Lung microvascular endothelial cell (primary cell): ENCODE measurements at places on chromosomes 4 and X. TPM values are rescaled to one million over a fixed set of nuclear protein-coding genes. Genes with fewer than 3 reads are reported as not detected.

The OPRPN gene
- not detected in 2 replicates for total RNA-seq

The CORIN gene
- total RNA-seq = under 0.01 TPM in 2 replicates

The PDGFRA gene
- 0.20 and 0.44 TPM in 2 replicates for total RNA-seq

The SOWAHB gene
- not detected in 2 replicates for total RNA-seq

The WDFY3 gene
- total RNA-seq = 56.4 and 72.4 TPM in 2 replicates

The TCEAL2 gene
- not detected in 2 replicates for total RNA-seq

The NPY2R gene
- total RNA-seq = not detected in 2 replicates

The MYOZ2 gene
- total RNA-seq = under 0.01 TPM in 1 of 2 replicates, not detected in the other

The PHKA1 gene
- total RNA-seq = 3.9 and 5.6 TPM in 2 replicates

The SNX25 gene
- 27.2 and 59.5 TPM in 2 replicates for total RNA-seq

The MBNL3 gene
- total RNA-seq = 0.20 and 0.22 TPM in 2 replicates

The ADAM29 gene
- total RNA-seq = not detected in 2 replicates

The TEX13C gene
- total RNA-seq = not detected in 2 replicates

The ODAM gene
- total RNA-seq = not detected in 2 replicates

The MAP7D2 gene
- total RNA-seq = under 0.01 TPM in 2 replicates

The MAGEB17 gene
- not detected in 2 replicates for total RNA-seq

The SLC9B1 gene
- total RNA-seq = 0.22 and 0.40 TPM in 2 replicates

The CYLC1 gene
- total RNA-seq = not detected in 2 replicates
